HT1080 (cell line): ENCODE measurements at places on chromosomes 2 and 18.

DNA sequence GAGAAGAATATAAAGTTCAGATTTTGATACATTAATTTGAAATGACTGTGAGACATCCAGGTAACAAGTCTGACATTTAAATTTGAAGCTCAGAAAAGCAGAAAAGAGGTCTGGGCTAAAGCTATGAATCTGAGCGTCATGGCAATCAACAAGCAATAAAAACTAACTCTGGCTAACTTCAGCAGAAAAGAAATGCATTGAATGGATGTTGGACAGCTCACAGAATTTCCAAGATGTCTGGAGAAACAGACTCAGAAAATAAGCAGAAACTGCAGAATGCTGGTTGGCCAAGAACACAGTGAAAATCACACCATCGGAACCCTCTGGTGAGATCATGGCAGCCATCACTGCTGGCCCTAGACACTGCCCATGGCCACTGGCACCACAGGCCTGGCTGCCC is 366.6 kb downstream of the METTL4 start:
- DNase-seq = no peak

DNA sequence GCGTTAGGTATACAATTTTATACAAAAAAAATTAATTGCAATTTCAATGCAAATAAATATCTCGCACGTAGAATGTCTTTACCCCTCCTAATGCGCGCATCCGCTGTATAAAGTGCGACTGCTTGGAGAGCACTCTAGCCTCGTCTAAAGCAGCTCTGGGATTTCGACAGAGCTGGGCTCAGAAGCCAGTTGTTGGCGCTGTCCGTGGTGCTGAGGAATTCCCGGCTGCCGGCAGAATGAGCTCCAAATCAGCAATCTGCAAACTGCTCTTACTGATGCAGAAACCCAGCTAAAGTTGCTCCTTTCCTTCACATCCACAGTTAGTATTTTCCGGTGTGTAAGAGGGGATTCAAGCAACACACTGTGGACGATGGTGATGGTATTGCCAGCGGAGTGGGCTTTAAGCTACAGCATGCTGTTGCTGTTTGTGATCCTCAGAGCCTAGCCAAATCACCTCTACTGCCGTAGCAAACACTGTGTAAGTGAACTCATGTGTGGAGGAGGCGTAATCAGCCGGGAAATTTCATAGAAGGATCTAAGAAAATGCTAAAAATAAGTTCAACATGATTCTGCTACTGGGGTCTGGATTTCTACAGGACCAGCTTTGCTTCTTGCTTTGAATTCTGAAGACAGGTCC is at the start of gene VWC2L:
TSS of gene VWC2L (plus strand) at position 137 of the 637 bp plus-strand sequence. CDS start 3,140 bp downstream, outside the sequence.
- DNase-seq = peak; percentile 74

GRCh38 chr2:236544362-236544761 is 25.3 kb upstream of the ACKR3 start:
- DNase-seq = no peak

- DNase-seq = no peak
These were observed 36.4 kb upstream of the IL1R1 start for GRCh38 chr2:102106133-102106556.

GRCh38 chr2:59171019-59171418 is 929.9 kb upstream of the FANCL start:
- DNase-seq = no peak

GRCh38 chr18:3605954-3606443 is 156.0 kb downstream of the TGIF1 start:
- peak; percentile 61 for DNase-seq

DNA sequence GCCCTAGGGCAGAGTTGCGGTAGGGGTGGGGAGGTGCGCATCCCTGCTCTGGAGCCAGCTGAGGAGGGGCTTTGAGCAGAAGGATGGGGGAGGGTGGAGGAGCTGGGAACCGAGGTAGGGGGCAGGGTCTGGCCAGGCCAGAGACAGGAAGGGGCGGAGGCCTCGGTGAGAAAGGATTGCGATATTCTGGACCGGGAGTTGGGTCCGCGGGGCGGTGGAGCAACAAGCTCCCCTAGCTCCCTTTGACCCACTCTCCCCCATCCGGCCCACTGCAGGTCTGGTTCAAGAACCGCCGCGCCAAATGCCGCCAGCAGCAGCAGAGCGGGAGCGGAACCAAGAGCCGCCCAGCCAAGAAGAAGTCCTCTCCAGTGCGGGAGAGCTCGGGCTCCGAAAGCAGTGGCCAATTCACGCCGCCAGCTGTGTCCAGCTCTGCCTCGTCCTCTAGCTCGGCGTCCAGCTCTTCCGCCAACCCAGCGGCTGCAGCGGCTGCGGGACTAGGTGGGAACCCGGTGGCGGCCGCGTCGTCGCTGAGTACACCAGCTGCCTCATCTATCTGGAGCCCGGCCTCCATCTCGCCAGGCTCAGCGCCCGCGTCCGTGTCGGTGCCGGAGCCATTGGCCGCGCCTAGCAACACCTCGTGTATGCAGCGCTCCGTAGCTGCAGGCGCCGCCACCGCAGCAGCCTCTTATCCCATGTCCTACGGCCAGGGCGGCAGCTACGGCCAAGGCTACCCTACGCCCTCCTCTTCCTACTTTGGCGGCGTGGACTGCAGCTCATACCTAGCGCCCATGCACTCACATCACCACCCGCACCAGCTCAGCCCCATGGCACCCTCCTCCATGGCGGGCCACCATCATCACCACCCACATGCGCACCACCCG is 4.8 kb downstream of the OTX1 start:
- DNase-seq = no peak

GRCh38 chr2:112835061-112835501 is 1.5 kb downstream of the IL1B start:
- no peak for DNase-seq

DNA sequence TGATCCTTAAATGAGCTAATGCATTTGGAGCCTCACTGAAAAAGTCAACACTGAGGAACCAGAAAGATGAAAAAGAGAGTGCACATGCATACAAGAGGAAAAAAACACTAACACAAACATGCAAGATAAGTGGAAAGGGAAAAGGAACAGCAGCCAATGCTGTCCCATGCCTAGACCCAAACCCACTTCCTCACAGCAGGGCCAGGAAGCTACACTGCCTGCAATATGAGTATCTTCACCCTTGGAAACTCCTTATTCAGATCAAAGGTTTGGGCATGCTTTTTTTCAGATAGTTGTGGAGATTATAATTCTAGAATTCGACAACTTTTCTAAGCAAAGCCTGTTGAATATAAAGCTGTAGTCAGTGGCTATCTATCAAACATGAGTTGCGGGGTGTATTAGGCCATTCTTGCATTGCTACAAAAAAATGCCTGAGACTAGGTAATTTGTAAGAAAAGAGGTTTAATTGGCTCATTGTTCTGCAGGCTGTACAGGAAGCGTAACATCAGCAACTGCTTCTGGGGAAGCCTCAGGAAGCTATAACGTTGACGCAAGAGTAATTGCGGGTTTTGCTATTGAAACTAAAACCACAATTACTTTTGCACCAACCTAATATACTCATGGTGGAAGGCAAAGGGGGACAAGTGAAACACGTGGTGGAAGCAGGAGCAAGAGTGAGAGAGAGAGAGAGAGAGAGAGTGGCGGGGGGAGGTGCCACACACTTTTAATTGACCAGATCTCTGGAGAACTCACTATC is 138.2 kb downstream of the MBD2 start:
- DNase-seq = peak; percentile 1
